ENCODE measurements at places on chromosomes 1 and 21. TPM values are rescaled to one million over a fixed set of nuclear protein-coding genes. Genes with fewer than 3 reads are reported as not detected.

The CSF3R gene
- total RNA-seq, result under 0.01 TPM

The KPRP gene
- not detected for total RNA-seq

The EFCAB7 gene
- total RNA-seq, result 9.1 TPM

The MYOG gene
- not detected for total RNA-seq

The SLC6A17 gene
- under 0.01 TPM for total RNA-seq

The FAM78B gene
- total RNA-seq, result 0.33 TPM

The NBPF8 gene
- 18.8 TPM for total RNA-seq

The GBP2 gene
- 96.8 TPM for total RNA-seq

The LORICRIN gene
- total RNA-seq, result not detected

The LCK gene
- total RNA-seq, result not detected

The TRPM2 gene
- not detected for total RNA-seq

The SPATA21 gene
- not detected for total RNA-seq

The DNAH14 gene
- 19.7 TPM for total RNA-seq

The SIKE1 gene
- total RNA-seq, result 69.5 TPM

The C1orf116 gene
- total RNA-seq, result not detected

The RHD gene
- not detected for total RNA-seq

The KRTAP21-2 gene
- total RNA-seq, result not detected

The BTBD8 gene
- 10.8 TPM for total RNA-seq

The GOLPH3L gene
- 10.3 TPM for total RNA-seq

The SUSD4 gene
- under 0.01 TPM for total RNA-seq

The LRRC38 gene
- not detected for total RNA-seq

The NAXE gene
- total RNA-seq, result 64.4 TPM

The PKP1 gene
- total RNA-seq, result under 0.01 TPM

The TSSK3 gene
- total RNA-seq, result 0.51 TPM

The CYP2J2 gene
- total RNA-seq, result 0.17 TPM

The HNRNPCL2 gene
- not detected for total RNA-seq

The SOX13 gene
- total RNA-seq, result 1.5 TPM

The CBS gene
- 113 TPM for total RNA-seq

The CREB3L4 gene
- total RNA-seq, result 6.4 TPM

The C1orf94 gene
- total RNA-seq, result under 0.01 TPM

The DENND2D gene
- total RNA-seq, result 15.7 TPM

The TRIM46 gene
- 4.0 TPM for total RNA-seq

The ZBTB8B gene
- not detected for total RNA-seq

The ITLN2 gene
- not detected for total RNA-seq

The CFAP57 gene
- total RNA-seq, result 0.17 TPM

The LCE2B gene
- not detected for total RNA-seq

The METTL18 gene
- total RNA-seq, result 9.8 TPM

The TNFRSF14 gene
- 76.3 TPM for total RNA-seq

The GLIS1 gene
- total RNA-seq, result not detected

The EPS8L3 gene
- total RNA-seq, result not detected

The TMCC2 gene
- 6.9 TPM for total RNA-seq

The SH2D2A gene
- not detected for total RNA-seq

The HRNR gene
- total RNA-seq, result not detected

The CELA3B gene
- total RNA-seq, result not detected

The LEPR gene
- 10.0 TPM for total RNA-seq

The CFAP298 gene
- total RNA-seq, result 18.7 TPM

The LRRIQ3 gene
- total RNA-seq, result 1.3 TPM

The SAMD11 gene
- total RNA-seq, result 3.8 TPM

The ERRFI1 gene
- total RNA-seq, result 46.2 TPM

The GJA5 gene
- total RNA-seq, result not detected

The HIVEP3 gene
- 0.83 TPM for total RNA-seq

The RERE gene
- 45.7 TPM for total RNA-seq

The TNFRSF9 gene
- total RNA-seq, result under 0.01 TPM

The ADGRL2 gene
- 61.4 TPM for total RNA-seq

The RLF gene
- 20.8 TPM for total RNA-seq

Measured in fibroblast of lung (primary cell).